ENCODE measurements at places on chromosomes 11 and 22.

- peak; percentile 47 for DNase-seq
These were observed 10.4 kb downstream of the TMPRSS6 start for GRCh38 chr22:37098976-37099591.

GRCh38 chr11:93727985-93728791 is 13.1 kb downstream of the TAF1D start:
- DNase-seq, result no peak

DNA sequence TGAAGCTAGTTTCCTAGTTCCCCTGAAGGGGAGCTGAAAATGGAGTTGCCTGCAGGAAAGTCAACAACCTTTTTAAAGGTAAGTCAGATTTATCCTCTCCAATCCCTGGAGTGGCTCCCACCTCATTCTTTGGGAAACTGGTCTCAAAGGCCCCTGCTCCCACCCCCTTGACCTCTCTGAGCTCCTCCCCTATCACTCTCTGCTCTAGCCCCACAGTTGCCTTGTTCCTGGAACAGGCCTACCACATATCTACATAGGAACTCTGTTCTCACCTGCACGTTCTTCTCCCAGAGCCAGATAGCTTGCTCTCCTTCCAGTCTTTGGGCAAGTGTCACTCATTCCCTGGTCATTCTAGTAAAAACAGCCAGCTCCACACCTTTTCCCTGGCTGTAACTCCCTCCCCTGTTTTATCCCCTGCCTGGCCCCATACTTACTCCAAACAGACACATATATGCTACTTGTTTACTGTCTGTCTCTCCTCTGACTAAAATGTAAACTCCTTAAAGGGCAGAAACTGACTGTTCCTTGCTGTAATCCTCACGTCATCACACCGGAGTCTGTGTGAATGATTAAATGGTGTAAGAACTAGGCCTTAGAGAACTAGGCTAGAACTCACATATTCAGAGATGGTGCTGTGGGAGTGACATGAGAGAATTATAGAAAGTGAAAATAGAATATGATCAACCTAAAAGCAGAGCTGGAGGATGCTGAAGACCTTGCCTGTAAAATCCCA is 53.3 kb downstream of the TCF20 start:
- DNase-seq, result no peak

DNA sequence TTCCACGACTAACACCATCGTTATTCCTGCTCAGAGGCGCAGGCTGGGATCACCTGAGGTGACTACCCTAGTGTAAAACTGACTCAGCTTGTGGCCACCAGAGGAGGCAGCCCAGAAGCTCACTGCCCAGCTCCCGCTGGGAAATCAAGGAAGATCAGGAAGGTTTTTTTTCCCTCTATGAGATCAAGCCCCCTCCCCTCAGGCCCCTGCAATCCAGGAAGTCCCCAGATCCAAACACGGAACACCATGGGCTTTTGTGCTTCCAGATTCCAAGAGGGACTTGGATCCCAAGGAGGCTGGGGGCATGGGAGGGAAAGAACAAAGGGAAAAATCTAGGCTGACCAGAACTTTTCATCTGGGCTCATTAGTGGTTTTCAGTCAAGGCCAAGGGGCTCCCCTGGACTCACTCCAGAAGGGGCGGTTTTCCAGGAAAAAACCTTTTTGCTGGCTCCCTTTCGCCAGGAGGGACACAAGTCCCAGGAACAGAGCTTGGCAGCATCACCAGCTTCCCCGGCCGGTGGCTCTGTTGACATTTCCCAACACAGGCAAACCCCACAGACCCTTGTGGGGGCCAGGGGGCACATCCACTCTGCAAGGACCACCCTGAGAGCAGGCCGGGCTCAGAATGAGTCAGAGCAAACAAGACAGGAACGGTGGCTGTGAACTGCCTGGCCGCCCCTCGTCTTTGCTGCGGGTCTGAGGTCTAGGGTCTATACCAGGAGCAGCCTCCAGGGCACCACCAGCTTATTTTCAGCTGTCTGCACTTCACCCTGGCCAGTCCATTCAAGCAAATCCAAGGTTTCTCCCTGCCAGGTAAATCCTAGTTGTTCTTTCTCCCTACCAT is 36.8 kb downstream of the MYH9 start:
- no peak for DNase-seq

- DNase-seq, result no peak
These were observed 1091.3 kb downstream of the TBC1D22A start for GRCh38 chr22:47853750-47854149.

DNA sequence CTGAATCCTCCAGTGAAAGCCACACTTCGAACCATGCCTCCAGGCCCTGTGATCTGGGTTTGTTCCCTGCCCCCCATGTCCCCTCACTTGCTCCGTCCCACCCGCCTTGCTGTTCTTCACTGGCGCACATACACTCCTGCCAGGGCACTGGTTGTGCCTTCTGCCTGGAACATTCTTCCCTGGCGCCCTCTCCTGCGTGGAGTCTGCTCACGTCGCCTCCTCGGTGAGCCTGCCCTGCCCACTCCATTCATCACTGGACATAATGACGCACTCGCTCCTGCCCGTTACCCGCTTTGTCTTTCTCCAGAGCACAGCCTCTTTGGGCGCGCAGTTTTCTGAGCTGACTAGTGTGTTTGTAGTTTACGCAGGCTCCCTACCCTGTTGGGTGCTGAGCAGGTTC is 21.0 kb upstream of the MIEF1 start:
- no peak for DNase-seq

DNA sequence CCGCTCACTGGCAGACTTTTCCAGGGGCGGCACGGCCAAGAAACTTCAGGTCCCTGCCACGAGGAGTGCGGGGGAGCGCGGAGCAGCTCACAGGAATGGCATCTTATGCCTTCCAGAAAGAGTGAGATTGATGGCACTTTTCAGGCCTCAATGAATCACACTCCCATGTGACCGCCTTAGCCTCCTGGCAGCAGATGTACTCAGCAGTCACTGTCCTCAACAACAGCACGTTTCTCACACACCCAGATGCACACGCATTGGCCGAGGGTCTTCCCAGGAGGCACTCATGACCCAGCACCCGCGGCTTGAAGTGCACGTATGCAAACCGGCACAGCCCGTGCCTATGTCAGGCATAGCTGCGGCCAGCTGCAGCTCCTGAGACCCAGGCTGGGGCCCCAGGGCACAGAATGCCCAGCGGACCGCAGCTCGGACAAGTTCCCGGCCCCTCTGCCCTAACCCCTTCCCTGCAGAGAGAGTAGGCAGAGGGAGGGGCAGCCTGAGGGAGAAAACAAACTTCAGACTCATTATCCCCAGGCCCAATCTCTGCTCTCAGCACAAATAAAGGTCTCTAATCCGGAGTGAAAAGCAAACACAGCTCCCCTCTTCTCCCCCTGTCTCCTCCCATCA is 48.3 kb downstream of the RPUSD4 start:
- no peak for DNase-seq

GRCh38 chr11:130827451-130828377 is 88.6 kb downstream of the SNX19 start:
- DNase-seq, result no peak

- no peak for DNase-seq
These were observed 40.6 kb downstream of the RAB30 start for GRCh38 chr11:83031127-83031526.

GRCh38 chr22:49566141-49566541 is 261.5 kb downstream of the BRD1 start:
- no peak for DNase-seq

DNA sequence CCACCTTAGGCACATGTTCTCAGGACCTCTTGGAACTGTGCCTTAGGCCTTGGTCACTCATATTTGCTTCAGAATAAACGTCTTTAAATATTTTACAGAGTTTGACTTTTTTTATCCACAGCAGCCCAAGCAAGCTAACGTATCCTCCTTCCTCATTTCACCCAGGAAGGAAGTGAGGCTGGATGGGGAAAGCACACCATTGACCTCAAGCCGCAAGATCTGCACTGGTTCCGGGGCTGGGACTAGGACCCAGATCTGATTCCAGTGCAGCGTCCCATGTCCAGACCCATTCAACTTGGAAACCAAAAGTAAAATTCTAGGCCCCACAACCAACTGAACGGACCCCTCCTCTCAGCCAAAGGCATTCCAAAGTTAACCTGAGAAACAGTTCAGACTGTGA is 2.4 kb upstream of the LGALS12 start:
- no peak for DNase-seq

DNA sequence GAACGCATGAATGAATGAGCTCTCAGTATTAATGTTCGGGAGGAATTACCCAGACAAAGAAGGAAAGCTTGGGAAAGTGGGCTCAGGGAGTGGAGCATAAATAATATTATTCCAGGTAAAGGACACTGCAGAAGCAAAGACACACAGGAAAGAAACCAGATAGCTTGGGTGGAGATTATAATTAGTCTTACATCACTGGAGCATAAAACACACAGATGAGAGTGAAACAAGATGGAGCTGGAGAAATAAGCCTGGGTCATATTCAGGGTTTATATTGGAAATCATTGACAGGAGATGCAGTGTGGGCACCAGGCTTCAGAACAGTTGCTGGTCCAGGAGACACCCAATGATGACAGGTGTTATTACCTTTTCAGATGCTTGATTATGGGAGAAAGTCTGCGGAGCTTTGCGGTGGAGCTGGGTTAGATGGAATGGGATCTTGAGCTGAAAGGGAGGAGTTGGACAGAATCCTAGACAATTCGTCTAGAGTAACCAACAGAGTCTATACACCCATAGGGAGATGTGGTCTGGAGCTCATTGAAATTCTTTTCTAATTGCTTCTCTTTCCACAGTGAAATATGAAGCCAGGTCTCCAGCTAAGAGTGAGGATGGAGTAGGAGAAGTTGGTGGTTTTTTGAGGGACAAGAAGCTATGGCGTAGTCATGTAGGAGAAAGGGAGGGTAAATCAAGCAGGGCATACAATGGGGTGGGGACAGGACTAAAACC is 227.2 kb downstream of the FAM76B start:
- no peak for DNase-seq

GRCh38 chr11:65446446-65447277 is 24.1 kb downstream of the NEAT1 start:
- DNase-seq, result no peak

- DNase-seq, result no peak
These were observed 1065.2 kb upstream of the CNTN5 start for GRCh38 chr11:97955595-97955994.

DNA sequence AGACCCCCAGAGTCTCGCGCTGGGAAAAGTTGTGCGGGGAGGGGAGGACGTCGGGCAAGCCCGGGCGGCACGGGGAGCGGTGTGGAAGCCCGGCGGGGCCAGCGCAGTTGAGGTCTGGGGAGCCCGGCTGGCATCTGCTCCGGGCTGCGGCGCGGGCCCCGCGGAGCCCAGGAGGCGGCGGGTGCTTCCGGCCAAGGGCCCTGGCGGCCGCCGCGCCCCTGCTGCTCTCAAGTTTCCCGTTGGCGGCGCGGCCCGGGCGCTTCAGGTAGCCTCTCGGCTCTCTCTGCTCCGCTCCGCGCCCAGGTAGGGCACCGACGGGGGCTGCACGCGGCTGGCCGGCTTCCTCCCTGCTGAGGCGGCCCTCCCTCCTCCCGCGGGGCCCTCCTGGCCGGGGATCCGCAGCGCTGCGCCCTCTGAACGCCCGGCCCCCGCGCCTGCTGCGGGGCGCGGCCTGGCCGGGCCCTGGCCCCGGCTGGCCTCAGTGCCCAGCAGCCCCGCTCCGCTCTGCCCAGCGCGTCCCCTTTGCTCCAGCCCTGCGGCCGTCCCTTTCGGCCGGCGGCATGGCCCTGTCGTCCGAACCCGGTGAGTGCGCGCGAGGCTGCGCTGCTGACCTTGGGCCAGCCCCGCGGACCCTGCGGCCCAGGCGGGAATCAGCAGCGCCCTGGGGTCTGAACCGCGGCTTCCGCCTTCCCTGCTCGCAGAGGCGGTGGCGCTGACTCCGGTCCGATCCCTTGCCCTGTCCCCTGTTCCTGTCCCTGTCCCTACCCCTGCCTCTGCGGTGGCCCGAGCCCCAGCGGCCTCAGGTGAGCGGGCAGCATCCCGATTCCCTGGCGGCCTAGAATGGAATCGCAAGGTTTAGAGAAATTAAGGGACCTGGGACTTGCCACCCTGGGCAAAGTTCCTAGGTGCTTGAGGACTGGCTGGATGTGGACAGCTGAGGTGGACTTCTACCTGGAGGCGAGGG is 4.3 kb upstream of the AMPD3 start:
- DNase-seq, result peak; percentile 74

GRCh38 chr22:45246060-45246985 is 5.6 kb upstream of the KIAA0930 start:
- no peak for DNase-seq

DNA sequence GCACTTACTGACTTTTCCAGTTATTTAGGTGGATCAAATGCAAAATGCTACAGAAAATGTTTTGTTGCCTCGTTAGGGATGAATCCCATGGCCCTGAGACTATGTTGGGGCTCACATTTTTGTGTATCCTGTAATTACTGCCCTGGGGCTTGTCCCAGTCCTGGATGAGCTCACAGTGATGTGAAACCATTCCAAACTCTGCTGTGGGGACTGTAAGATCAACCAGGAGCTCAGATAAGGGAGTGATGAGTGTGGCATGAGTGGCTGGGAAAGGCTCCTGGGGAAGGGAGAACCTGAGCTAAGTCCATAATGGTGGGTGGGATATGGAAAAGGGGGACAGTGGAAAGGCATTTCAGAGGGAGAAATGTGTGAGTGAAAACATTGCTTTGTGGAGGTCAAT is 54.0 kb downstream of the SLC5A1 start:
- no peak for DNase-seq

- DNase-seq, result no peak
These were observed 9.9 kb downstream of the IFT27 start for GRCh38 chr22:36765943-36766450.

DNA sequence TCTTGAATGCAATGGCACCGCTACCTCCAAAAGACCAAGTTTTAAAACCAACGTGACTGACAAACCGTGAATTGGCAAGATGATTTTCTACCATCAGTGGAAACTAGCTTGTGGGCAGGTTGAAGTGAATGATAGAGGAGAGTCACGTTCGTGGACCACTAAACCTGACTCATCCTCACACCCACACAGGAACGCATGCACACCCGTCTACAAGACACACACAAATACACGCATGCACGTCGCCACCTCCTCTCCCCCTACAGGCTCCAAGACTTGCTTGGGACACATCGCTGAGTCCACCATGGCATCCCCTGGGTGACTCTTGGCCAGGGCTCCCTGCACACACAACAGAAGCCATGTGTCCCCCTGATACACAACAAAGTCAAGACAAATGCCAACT is 14.4 kb downstream of the TMPRSS6 start:
- DNase-seq, result peak; percentile 25

DNA sequence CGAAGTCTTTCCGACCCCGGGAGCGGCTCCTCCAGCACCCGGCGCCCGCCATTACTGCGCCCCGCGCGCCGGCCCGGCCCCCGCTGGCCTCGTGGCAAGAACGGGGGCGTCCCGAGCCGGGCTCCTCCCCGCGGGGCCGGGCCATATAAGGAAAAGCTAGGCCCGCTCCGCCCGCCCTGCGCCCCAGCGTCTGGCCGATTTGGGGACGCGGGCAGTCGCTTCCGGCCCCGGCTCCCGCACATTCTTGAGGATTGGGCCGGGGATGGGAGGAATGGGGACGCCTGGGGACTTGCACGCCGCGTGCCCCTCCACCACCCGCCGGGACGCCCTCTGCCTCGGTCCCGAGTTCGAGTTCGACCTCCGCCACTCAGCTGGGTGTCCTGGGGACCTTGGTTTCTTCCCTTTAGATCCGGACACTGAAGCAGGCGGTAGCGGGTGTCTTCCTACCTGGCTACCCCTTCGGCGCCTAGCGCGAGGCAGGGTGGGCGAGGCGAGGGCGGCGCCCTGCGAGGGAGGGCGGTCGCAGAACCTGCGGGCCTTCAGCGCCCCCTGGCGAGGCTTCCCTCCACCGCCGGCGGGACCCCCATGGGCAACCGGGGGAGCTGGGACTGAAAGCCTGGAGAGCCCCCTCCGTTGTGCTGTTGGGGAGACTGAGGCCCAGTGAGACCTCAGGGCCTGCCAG is 3.8 kb downstream of the SMTN start:
- peak; percentile 88 for DNase-seq

Data from CD4-positive, alpha-beta T cell treated with Interleukin-17A for 4 hours (primary cell).